M059J (cell line): ENCODE measurements at places on chromosomes 3 and 15.

GRCh38 chr3:152039887-152040286, 166.4 kb downstream of the SUCNR1 start:
- no peak for DNase-seq

DNA sequence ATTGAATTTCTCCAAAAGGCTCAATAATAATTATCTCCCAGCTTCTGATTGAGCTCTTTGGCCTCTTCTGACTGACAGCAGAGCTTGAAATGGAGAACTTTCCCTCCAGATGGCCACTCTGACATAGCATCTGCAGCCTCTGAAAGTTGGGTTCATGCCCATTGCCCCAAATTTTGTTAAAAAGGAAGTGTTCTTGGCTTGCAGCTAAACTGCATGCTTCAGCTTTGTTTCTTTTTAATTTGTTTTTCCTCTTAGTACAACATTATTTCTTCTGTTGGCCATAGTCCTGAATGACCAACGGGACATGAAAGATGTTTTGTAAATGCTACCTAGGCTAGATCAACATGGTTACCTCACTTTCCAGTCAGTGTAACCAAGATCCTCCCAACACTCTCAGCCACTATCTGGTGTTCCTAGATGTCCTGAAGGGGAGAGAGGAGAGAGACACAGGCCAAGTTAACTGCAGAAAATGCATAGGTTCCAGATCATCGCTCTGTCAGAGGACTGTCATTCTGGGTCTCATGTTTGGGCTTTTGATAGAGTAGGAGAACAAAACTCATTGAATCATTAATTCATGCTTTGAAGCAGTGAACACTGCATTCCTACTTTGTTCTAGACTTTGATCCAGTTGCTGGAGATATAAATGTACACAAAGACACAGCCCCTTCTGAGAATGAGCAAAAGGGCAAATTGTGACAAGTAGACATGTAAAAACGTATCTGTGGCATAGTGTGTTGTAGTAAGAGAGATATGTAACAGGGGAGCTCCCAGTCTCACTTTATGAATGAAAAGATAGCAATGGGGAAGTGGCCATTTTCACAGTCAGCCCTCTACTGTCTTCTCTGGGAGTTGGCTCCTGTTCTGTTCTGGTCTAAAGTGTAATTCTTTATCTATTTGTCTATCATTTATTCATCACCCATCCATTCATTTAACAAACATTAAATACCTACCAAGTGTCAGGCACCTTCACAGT, 156.2 kb downstream of the ZNF621 start:
- DNase-seq: no peak

DNA sequence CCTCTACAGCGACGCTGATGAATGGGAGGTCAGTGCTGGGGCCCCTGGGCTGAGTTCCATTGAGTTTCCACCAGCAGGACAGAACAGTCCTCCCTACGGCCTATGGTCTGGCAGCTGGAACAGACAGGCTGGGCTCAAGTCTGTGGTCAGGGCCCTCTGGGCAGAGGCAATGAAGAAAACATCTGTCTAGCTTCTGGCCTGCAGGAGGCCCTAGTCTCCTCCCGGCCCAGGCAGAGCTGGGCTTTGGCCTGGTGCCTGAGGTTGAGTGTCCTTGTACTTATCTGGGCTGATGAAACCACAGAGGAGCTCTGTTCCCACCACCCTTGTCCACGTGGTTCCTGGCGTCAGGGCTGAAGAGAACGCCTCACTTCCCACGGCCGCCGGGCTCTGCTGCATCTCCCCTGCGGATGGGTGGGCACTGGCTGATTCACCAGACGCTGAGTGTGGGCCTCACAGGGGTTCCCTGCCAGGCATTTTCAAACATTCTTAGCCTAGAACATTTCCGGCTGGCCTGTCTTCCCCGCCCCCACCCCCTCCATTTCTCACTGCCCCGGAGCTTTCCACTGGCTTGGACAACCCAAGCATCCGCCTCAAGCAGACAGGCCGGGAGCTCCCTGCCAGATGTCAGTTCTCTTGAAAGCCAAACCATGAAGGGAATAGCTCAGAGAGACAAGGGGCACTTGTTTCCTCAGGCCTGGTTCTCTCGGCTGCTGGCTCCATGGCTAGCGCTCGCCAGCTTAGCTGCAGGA, 20.3 kb downstream of the PPCDC start:
- peak; percentile 98 for DNase-seq

- no peak for DNase-seq
Observed at GRCh38 chr3:141386611-141387111, 18.4 kb downstream of the ZBTB38 start.

DNA sequence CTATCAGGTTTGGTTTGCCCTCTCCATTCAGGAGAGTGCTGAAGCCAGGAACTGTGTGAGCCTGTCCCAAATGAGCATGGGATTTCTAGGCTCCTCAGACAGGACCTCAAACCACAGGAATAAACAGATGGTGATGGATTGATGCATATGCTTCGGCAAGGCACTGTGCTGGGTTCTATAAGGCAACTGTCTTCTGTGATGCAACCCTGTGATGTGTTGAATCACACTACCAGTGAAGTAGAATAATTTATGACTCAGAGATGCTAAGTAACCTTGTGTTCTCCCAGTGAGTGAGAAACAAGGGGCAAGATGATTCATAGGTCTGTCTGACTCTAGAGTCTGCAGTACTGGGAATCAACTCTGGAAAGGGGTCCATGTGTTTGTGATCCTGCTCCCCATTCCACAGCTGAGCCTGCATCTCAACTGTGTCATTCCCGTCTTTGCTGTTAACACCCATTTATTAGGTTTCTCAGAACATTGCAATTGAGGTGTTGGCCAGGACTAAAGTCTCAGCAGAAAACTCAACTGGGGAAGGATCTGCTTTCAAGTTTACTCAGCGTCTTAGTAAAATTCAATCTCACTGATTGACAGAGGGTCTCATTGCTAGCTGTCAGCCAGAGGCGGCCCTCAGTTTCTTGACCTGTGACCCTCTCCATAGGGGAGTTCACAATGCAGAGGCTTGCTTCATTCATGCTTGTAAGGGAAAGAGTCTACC, 510.1 kb upstream of the CFAP20DC start:
- DNase-seq: peak; percentile 97

GRCh38 chr3:67192466-67192865, 194.4 kb downstream of the KBTBD8 start:
- no peak for DNase-seq

DNA sequence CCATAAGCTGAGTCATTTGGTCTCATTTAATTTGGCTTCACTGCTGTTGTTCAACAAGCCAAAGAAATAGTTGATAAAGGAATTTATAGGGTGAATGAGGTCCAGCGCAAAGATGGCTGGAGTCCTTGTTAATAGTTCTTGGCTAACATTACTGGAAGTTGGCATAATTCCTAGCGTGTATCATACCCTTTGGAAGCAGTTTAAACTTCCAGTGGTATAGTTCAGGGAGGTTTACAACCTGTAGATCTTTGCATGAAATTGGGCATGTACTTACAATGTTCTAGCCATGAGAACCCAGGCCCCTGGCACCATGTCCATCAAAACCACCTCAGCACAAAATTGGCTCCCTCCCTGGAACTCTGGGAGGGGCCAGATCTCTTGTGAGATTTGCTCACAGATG, 380.8 kb downstream of the LRTM1 start:
- DNase-seq: peak; percentile 46

GRCh38 chr15:31160740-31161495, 59.4 kb upstream of the TRPM1 start:
- DNase-seq: no peak

DNA sequence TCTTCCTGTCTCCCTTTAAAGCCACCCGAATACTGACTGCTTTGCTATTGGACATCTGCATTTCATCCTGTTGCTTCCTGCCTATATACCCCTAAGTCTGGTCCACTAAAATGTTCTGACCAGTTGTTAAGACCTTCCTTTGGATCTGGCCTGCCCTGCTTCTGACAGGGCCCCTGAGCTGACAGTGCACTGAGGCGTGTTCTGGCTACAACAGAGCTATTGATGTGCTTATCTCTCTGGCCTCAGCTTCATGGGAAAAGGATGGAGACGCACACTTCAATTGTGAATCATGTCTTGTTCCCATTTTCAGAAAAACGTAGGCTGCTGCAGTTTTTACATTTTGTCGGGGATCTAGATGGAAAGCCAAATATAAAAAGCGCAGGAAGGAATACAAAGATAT, 7.1 kb upstream of the P3H2 start:
- DNase-seq: no peak

GRCh38 chr15:59222906-59223550, 16.4 kb downstream of the LDHAL6B start:
- no peak for DNase-seq

DNA sequence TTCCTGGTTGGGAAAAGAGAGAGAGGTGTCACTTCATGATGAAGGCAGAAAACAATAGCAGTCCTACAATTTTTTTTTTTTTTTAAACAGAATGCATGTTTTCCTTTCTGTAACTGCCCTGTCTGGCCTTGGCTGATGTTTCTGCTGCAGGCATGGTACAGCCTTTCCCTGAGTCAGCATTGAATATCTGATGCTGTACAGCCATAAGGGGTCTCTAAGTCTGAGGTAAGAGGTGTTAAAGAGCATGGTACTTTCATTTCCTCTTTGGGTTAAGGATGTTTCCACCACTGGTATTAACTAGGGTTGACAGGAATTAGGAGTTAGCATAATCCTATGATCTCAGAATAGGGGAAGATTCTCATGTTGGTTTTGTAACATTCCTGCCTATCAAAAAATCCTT, 147.4 kb downstream of the CHST2 start:
- DNase-seq: no peak
